ENCODE measurements at places on chromosomes 5 and 9.

DNA sequence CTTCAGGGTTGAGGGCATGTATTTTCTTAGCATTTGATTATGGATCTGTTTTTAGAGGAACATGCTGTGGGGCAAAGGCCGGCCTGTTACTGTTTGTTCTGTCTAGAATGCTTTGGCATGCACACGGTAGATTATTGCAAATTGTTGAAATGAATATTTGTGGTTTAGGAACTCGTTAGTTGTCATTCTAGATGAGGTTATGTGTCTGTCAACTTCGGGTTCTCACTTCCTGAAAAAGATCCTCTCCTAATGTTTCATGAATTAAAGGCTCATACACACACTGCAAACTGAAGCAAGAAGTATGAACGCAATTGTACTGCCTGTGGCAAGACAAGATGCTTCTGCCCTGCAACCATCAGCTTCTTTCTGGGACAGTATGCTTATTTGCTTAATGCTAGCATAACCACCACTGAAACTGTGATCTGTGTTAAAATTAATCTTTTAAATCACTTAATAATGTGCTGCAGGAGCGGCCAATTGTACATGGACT, 99.6 kb downstream of the BASP1 start:
- DNase-seq, result no peak

- DNase-seq, result no peak
Measured at GRCh38 chr9:68619072-68619471, 78.4 kb upstream of the TMEM252 start.

DNA sequence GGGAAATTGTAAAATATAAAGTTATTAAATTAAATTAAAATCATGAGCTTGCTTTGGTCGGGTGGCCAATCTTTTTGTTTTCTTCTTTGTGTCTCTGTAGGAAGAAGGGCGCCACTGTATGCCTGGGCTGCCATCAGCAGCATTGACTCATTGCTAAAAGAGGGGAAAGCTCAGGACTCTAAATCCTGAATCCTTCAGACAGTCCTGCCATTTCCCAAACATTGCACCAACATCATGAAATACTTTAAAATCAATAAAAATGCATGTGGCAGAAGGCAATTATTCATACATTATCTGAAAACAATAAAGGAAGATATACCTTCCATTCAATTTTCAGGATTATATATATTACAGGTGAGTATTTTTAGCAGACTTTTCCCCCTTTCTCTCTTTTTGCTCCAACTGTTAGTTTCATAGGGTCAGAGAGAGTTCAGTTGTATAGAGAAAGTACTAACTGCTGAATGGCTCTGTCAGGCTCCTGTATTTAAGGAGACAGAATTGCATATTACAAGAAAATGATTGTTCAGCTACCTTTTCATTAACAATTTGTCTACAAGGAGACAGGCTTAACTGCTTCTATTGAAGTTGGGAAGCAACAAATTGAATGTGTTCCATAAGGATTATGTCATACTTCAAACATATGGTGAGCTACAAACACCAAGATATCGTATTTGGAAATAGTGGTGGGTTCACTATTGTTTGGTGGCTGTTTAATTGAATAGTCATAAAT, 95.7 kb downstream of the ATPSCKMT start:
- DNase-seq, result no peak

DNA sequence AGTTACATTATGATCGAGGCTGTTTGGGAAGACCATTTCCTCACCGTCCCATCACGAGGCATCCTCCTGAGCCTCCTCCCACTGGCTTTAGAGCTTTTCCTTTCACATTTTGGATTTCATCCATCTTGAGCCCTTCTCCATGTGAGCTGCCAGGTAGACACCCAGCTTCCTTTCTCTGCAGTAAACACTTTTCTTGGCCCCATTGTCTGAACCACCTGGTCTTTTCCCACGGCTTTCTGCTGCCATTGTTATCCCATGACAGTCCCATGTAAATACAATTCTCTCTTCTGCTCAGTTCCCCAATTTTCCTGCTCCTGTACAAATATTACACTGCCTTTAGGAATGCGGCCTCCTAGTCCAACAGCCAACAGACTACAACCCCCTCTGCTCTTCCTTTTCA, 24.1 kb downstream of the UBE2QL1 start:
- no peak for DNase-seq

DNA sequence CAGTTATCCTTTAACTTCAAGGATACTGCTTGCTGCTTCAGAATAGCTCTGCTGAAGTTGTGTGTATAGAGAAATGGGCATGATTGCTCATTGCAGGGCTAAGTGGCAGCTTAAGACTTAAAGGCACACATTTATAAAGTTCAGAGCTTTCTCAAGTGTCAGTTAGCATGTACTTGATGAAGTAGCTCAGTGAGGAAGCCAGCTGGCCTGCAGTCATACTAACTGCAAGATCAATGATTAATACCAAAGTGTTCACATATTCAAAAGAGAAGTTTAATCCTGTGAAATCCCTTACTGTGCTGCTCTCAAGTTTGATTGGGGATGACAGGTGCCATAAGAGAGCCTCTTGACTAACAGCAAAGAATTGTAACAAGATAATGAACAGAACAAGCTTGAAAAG, 483.4 kb upstream of the NUDT12 start:
- DNase-seq, result no peak

GRCh38 chr9:100445161-100445902, 18.4 kb downstream of the MSANTD3 start:
- no peak for DNase-seq

DNA sequence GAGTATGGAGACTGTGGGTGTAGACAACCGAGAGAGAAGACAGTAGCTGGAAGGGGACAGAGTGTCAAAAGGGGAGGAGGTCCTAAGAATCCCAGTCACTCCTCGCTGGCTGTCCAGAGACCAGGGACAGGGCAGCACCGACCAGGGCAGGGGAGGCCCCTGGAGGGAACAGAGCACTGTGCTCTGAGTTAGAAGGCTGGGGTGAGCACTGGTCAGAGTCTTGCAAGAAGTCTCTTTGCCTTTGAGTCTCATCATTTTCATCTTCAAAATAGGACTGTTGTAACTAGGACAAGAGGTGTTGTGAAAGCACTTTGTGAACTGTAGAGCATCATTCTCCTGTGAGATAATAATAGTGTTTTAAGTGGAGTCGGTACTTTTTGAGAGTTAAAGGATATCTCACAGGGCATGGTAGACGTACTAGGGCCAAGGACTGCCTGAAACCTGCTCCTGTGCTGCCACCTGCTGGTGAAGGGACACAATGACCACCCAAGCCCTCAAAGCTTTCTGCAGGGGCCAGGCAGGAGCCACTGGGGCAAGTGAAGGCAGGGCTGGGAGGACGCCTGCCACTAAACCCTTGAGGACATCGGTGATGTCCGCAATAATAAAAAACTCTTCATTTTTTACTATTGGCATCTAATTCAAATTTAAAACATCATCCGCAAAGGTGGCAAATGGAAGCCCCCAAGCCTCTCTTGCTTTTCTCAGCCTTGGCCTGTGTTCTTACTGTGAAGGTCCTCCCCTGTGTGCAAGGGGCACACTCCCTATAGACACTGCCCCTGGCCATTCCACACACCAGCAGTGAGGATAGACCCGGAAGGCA, 28.2 kb downstream of the SLC6A7 start:
- DNase-seq, result peak; percentile 7

- DNase-seq, result no peak
Measured at GRCh38 chr9:115109486-115109885, 8.5 kb downstream of the TNC start.

DNA sequence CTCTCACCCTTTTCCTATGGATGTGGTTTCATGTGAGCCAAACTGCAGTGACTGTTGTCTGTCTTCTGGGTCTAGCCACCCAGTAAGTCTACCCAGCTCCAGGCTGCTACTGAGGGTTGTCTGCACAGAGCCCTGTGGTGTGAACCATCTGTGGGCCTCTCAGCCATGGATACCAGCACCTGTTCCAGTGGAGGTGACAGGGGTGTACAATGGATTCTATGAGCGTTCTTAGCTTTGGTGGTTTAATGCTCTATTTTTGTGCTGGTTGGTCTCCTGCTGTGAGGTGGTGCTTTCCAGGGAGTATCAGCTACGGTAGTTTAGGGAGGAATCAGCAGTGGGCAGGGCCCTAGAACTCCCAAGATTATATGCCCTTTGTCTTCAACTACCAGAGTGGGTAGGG, 186.7 kb downstream of the NR2F1-AS1 start:
- DNase-seq, result no peak

DNA sequence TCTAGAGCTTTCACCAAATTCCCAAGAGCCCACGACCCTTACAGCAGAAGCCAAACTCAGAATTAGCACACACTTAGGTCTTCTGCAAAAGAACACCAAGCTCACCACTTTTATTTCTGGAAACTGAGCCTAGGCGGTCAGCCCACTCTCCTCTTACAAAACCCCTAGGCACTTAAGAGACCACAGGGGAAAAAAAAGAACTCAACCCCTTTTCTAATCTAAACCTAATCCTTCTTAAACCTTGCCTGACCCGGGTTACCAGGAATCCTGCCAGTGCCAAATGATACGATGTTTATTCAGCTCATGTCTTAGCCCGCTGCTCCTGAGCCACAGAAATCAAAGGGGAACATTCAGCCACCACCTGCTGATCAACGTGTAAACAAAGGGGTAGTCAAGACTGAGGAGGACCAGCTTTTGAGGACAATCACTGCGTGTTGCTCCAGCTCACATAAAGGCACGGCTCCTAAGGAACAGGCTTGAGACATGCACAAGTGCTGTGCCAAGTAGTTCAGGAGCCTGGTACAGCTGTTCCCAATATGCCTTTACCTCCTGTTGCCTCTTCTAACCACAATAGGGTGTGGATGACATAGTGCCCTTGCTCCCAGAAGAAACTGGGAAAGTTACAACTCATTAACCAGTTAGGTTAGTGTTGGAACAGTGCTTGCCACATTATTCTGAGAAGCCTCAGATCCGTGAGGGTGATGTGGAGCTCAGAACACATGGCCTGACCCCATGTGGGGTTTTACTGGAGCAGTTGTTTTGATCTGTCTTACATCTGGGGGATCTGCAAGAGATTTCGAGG, 49.3 kb downstream of the ZFAND5 start:
- DNase-seq, result peak; percentile 25

DNA sequence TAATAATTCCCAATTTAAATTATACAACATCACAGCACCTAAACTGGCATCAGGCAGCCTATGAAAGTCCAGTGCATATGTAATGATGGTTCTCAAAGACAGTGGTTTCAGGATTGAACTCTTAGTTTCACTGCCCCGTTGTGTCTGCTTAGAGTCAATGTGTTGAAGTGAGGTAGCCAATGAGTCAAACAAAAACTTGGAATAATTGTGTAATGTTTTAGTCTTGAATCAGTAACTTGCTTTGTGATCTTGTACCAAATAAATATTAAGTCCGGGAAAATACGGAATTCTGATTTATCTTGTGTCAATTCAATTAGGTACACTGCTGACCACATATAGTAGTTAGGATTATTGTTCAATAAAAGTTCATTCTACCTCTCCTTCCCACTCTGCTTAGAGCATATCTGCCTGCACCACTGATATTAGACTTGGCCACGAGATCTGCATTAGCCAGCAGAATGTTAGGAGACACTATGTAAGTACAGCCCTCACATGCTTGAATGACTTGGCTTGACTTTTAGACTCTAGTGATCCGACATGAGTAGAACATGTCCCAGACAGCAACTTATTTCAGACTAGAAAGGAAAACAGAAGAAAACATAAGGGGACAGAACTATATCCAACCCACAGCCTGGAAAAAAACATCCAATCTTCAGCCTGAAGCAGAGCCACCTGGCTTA, 441.5 kb upstream of the PTGER4 start:
- no peak for DNase-seq

DNA sequence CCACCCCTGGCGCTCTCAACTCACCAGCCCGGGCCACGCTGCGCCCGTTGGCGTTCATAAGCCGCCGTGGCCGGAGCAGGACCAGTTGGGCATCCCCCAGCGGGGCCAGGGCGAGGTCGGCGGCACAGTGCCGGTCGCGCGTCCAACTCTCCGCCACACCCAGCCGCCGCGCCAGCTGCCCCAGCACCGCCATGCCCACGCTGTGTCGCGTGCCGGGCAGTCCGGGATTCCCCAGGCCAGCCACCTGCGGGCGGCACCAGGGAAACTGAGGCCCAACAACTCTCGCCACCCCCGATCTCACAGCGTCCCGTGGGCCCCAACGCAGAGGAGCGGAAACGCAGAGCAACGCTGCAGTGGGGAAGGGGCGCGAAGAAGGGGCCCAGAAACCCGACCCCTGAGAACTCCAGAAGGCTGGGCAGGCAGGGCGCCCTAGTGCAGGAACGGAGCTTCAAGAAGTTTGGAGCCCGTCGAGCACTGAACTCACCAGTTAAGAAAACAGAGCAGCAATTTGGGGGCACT, 453 bp downstream of the PTRH1 start:
- DNase-seq, result no peak

GRCh38 chr5:108430931-108431608, 49.2 kb upstream of the FBXL17 start:
- no peak for DNase-seq

DNA sequence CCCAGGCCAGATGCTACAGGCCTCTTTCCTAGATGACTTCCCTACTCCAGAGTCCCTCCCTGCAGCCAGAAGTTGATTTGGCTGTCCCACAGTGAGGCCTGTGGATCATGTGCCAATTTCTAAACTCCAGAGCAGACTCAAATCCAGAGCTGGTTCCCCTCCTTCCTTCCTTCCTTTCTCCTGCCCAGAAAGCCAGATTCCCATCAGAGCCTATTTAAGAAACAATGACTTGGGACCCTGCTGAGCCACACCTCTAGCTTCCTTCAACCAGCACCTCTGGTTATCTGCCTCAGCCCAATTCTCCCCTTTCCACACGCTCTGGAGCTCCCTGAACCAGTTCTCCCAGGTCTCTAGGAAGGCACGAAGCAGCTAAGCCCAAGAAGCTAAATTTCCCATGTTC, 7.2 kb downstream of the FAM219A start:
- no peak for DNase-seq

DNA sequence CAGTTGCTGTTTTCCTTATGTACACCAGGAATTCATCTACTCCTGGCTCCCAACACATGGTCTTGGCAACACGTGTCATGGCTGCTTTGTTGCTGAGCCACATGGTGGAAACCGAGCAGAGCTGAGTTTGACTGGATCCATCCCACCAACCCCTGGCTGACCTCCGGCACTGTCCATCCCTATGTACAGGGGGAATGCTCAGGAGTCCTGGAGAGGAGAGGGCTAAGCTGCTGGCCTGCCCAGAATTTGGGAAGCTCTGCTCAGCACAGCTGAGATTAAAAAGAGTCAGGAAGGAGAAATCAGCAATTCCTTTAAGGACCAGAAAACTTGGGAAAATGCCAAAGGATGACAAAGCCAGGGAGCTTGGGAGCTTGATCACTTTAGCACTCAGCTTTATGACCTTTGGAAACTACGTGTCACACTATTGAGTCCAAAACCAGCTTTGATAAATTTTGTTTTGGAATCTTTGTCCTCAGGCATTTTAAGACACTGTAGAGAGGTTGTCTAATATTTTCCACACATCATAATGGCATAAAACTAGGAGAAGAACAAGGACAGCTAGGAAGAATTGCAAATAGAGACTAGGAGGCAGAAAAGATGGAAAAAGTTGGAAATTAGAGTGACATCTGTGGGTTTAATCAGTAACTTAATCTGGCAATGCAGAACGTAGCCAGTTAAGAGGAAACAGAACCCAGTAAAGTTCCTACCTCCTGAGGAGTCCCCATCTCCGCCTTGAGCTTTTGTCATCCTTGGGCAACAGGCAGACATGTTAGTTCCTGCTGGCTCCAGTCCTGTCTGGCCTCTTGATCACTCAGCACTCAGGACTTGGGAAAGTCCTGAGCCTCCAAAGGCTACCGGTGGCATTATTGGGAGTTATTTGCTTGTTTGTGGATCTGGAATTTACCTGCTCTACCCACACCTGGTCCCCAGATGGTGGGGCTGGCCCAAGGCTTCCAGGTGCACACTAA, 62.5 kb upstream of the PLPP1 start:
- DNase-seq, result no peak
